MG63 (cell line): ENCODE measurements at places on chromosomes 6 and 20. TPM values are rescaled to one million over a fixed set of nuclear protein-coding genes. Genes with fewer than 3 reads are reported as not detected.

DNA sequence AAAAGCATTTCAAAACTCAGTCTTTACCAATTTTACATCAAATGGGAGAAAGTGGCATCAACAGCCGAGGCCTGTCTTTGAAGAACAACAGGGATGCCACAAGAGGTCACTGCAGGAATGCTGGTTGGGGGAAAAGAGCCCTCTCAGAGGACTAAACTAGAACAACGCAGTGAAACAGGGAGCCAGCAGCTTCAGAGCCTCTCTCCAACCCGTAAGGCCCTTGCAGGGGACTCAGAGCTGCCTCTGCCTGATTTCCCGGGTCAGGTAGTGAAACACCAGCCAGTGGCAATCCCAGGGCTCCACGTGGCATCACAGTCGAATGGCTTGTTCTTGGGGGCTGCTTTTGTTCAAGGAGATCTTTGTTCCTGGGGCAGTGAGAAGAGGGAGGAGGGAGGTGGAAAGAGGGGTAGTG lies 55.0 kb upstream of the KCNK16 start:
- peak; percentile 45 for DNase-seq

- no peak for DNase-seq
Measured at GRCh38 chr6:161109366-161109765, 117.8 kb downstream of the MAP3K4 start.

The WFDC10B gene
- total RNA-seq = not detected in 2 replicates

DNA sequence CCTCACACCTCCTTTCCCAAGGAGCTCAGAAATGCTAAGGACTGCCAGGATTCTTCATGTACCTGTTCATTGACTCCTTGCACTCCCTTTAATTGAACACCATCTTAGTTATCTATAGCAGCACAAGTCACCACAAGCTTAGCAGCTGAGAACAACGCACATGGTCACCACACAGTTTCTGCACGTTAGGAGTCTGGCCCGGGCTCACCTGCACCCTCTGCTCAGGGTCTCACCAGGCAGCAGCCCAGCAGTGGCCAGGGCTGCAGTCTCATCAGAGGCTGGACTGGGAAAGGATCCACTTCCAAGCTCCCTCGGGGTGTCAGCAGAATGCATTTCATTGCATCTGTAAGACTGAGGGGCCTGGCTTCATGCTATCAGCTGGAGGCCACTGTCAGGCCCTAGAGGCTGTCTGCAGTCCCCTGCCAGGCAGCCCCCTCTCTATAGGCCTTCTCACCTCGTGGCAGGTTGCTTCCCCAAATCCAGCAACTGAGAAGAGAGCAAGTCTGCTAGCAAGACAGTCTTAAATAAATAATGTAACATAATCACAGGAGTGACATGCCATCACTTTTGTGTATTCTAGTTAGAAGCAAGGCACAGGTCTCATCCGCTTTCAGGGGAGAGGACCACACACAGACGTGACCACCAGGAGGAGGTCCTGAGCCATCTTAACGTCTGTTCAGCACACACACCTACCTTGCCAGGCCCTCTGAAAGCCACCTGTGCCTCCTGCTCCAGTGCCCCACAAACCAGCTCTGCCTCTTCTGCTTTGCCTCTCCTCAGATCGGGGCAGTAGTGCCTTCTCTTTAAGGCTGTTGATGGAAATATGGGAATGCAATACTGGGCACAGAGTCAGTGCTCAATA lies 165.2 kb upstream of the CST7 start:
- DNase-seq = no peak

The ADGRB3 gene
- not detected in 2 replicates for total RNA-seq

The ZNF165 gene
- total RNA-seq = 0.49 TPM in 1 of 2 replicates, not detected in the other

DNA sequence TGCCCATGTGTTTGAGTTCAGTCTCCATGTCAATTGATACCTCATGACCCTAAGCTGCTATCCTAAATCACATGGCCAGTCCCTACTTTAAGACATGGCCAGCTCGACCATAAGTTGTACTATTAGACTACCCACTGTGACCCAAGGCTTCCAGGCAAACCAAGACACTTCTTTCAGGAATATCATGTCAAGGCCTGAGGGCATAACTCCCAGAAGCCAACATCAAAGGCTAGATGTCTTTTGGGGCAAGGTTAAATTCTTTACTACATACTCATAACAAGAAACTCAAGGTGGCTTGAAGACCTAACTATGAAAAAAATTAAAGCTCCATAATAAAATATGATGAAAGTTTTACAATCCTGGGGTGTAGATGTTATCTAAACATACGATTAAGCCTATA lies 228.3 kb upstream of the PRND start:
- DNase-seq = no peak

GRCh38 chr6:11368760-11369159 lies 136.3 kb upstream of the NEDD9 start:
- DNase-seq = no peak

The LY6G6D gene
- total RNA-seq = not detected in 2 replicates

DNA sequence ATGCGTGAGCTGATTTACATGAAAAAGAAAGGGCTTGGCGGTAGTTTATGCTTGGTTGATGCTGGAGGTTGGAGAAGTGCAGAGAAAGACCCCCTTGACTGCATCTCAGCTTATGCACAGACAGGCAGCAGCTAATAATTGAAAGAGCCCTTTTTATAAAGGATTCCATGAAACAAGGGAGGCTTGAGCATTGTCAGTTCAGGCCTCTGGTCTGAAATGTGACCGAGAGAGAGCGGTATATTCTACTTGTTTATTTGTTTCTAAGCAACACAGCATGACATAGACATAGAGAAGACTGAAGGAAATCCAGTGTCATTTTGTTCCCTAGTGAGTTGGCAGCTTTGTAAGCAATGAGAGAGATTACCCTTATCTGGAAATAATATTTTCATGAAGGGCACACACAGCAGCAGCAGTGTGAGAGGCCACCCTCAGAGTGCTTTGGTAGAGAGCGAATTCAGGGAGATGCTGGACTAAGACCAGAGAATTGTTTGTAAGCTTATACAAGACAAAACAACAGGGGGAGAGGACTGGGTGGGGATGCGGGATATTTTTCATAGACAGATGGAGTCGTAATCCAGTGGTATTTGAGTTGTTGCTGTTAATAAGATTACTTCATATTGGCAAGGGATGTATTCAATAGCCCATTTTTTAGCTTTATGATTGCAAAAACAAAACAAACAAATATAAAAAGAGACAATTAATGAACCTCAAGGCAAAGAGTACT lies 34.6 kb upstream of the LAMA2 start:
- no peak for DNase-seq

- DNase-seq = peak; percentile 61
Measured at GRCh38 chr6:13710552-13711323, 897 bp downstream of the RANBP9 start.

DNA sequence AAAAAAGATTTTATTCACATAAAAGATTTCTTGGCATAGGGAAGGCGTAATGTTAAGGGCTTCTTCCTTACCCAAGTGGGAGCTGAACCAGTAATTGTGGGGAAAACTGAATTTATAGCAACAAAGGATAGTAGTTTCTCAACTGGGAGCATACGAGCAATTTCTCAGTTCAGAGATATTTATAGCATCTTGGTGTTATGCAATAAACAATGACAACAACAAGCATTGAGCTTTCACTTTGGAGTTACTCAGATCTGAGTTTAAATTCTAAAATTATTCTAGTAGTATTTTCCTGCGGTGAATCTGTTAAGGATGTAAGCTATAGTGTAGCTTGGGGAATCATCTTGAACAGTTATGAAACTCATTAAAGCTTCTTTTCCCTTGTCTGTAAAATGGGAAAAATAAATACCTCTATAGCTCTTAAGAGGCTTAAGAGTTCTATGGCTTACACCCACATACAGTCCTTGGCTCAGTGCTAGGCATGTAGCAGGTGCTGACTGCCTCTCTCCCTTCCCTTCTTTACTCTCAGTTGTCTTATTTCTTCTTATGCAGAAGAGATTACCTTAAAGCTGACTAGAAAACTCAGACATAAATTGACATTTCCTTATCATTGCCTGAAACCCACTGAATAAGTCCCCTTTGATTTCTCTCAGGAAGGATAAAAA lies 58.8 kb downstream of the SAMD5 start:
- DNase-seq = no peak

The NUDT3 gene
- total RNA-seq = 2.6 and 6.2 TPM in 2 replicates

DNA sequence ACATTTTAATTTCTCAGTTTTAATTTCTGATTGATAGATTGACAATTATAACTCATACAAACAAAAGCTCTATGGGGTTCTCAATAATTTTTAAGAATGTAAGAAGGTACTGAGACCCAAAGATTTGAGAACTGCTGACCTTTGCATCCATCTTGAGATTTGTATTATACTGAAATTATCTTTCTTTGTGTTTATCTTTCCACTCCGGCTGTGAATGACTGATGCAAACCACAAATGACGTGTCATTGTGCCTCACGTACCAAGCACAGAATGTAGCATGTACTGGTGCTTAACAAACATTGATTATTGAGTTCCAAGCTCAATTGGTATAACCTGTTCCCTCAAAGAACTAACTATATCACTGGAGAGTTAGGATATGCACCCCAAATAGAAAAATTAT lies 152.1 kb upstream of the SMLR1 start:
- no peak for DNase-seq

GRCh38 chr6:140051521-140052512 lies 677.4 kb upstream of the CITED2 start:
- peak; percentile 60 for DNase-seq

DNA sequence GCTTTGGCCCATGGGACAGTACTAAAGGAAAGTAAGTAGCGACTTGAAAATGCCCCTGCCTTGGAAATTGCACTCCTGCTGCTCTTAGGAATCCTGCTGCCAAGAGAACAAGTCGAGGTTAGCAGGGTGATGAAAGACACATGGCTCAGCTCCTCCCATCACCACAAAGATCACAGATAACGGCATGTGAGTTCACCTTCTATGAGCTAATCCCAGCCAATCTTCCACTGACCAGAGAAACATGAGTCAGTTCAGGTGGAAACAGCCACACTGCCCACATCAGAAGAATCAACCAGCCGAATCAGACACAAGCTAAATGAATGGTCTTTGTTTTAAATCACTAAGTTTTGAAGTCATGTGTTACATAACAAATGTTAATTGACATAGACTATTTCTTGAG lies 106.3 kb downstream of the PRKN start:
- DNase-seq = no peak

DNA sequence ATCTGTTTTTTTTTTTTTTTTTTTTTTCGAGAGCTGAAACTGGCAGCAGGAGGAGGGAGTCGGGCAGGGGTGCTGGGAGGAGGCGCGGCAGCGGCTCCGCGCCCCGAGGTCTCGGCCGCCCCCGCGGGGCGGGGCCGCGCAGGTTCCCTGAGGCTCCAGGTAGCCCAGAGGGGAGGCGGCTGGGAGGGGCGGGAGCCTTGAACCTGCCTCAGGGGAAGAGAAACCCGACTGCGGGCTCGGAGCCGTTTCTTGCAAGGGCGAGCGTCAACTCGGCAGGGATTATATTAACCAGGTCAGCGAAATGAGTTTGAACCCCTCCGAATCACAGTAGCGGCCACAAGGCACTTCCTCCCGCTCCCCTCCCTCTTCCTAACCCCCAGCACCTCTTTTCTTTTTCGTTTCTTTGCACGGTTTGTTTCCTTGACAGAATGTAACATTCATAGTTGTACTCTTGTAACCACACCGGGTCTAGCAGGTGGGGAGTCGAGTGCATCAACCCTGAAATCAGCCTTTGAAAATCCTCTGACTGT lies 2.0 kb downstream of the MYB start:
- DNase-seq = no peak

The ECT2L gene
- total RNA-seq = not detected in 2 replicates

DNA sequence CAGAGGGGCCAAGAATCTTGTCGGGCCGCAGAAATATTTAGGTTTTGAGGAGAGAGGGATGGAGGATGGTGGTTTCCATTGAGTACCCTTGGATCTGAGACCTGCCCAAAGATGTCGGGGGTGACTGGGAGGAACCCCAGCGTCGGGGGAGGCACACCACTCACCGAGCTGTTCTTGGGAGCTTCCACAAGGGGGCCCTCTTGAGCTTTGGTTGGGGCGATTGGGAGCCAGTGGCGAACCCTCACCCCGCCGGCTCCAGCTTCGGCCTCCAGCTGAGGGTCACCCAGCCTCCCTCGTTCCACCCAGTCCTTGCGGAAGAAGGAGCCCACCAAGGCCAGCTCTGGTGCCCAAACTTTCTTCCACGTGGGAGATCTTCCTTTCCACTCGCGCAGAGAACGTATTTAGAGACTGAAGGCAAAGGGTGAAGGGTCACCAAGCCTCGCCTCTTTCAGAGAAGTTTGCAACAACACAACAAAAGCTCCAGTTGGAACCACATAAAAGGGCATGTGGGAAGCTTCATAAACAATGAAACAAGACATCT lies 33.6 kb downstream of the APCDD1L start:
- DNase-seq = no peak

The APOM gene
- total RNA-seq = 0.56 TPM in 1 of 2 replicates, not detected in the other

The TGM2 gene
- 82.5 and 111 TPM in 2 replicates for total RNA-seq

- DNase-seq = no peak
Measured at GRCh38 chr6:149503276-149503675, 18.5 kb upstream of the ZC3H12D start.

DNA sequence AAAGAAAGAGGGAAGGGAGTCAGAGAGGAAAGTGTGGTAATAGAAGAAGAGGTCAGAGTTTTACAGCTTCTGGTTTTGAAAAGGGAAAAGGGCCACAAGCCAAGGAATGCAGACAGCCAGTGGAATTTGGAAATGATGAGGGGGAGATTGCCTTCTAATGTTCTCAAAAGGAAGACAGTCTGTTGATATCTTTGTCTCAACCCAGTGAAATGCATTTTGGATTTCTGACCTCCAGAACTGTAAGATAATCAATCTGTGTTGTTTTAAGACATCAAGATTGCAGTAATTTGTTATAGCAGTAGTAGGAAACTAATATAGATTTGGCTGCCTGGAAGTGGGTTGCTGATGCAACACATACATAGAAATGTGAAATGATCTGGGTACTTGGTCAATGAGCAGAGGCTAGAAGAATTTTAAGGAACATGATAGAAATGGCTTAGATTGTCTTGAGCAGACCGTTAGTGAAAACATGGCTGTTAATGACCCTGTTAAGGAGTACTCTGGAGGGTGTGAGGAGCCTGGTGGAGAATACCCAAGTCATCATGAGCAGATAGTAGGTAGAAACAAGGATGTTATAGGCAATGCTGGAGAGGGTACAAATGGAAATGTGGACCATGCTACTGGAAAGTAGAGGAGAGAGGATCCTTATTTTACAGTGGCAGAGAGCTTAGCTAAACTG lies 255.8 kb upstream of the RAB32 start:
- DNase-seq = peak; percentile 5
